Keratinocyte (primary cell): ENCODE measurements at places on chromosomes 2 and 18. TPM values are rescaled to one million over a fixed set of nuclear protein-coding genes. Genes with fewer than 3 reads are reported as not detected.

Gene BOLL
- polyA plus RNA-seq, result not detected in 3 replicates

Gene RBM43
- polyA plus RNA-seq, result 1.9 to 2.7 TPM (median 2.1 TPM) in 3 replicates

Gene ALPP
- not detected in 3 replicates for polyA plus RNA-seq

Gene DYNAP
- 0.07 TPM in 1 of 3 replicates, not detected in the others for polyA plus RNA-seq

Gene COL6A3
- 0.01 TPM in 1 of 3 replicates, not detected in the others for polyA plus RNA-seq

Gene C2orf78
- not detected in 3 replicates for polyA plus RNA-seq

Gene HOXD9
- polyA plus RNA-seq, result not detected in 3 replicates

Gene AQP12A
- not detected in 3 replicates for polyA plus RNA-seq

Gene HES6
- 0.76 to 0.80 TPM (median 0.77 TPM) in 3 replicates for polyA plus RNA-seq

Gene ACKR3
- 15.5 to 129 TPM (median 29.4 TPM) in 3 replicates for polyA plus RNA-seq

Gene IL1RN
- 114 to 190 TPM (median 128 TPM) in 3 replicates for polyA plus RNA-seq

Gene LBX2
- polyA plus RNA-seq, result 0.09 to 0.11 TPM (median 0.10 TPM) in 3 replicates

Gene KCNS3
- polyA plus RNA-seq, result 5.6 to 7.3 TPM (median 7.2 TPM) in 3 replicates

Gene CGREF1
- 1.1 to 1.4 TPM (median 1.3 TPM) in 3 replicates for polyA plus RNA-seq

Gene EMILIN1
- polyA plus RNA-seq, result 0.01 to 0.06 TPM (median 0.03 TPM) in 3 replicates

Gene SFT2D3
- polyA plus RNA-seq, result 1.8 to 2.4 TPM (median 2.3 TPM) in 3 replicates

Gene TUBA3E
- polyA plus RNA-seq, result not detected in 3 replicates

Gene RAD51AP2
- polyA plus RNA-seq, result 0.01 to 0.12 TPM (median 0.12 TPM) in 3 replicates

Gene SCYGR4
- not detected in 3 replicates for polyA plus RNA-seq

Gene LYG2
- 0.14 to 0.24 TPM in 2 of 3 replicates, not detected in the other for polyA plus RNA-seq

Gene CD302
- polyA plus RNA-seq, result 0.08 to 0.48 TPM (median 0.20 TPM) in 3 replicates

Gene DUSP19
- 0.39 to 1.1 TPM (median 0.73 TPM) in 3 replicates for polyA plus RNA-seq

Gene CXCR1
- polyA plus RNA-seq, result 12.7 to 23.5 TPM (median 14.5 TPM) in 3 replicates
